ENCODE measurements at places on chromosomes 16 and 17.

DNA sequence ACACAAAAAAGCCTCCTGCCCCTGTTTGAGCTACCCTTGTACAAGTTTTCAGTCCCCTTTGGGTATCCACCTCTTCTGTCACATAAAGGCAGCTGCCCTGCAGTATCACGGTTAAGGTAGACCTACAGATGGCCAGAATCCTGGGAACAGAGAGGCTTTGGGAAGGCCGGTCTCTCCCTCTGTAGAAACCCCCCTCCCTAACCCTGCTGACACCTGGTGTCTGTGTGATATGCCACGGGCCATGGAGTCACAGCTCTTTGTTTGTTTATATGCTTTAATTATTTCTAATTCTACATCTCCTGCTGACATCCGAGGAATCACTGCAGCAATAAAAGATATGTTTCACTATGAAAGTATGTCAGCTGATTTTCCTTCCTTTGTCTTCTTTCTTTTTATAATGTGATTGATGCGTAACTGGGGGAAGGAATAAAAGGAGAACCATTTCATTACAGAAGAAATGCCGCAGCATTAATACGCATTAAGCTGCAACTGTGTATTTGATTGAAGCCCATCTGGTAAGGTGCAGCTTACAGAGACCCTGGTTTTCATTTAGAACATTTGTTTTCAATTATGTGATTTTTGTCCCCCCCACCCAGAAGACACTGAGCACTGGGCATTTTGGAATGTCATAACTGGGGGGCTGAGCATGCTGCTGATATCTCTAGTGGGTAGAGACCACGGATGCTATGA lies 142.1 kb downstream of the SLC39A11 start:
- no peak for DNase-seq

- no peak for DNase-seq
These were observed 14.7 kb upstream of the TBX2 start for GRCh38 chr17:61384692-61385576.

DNA sequence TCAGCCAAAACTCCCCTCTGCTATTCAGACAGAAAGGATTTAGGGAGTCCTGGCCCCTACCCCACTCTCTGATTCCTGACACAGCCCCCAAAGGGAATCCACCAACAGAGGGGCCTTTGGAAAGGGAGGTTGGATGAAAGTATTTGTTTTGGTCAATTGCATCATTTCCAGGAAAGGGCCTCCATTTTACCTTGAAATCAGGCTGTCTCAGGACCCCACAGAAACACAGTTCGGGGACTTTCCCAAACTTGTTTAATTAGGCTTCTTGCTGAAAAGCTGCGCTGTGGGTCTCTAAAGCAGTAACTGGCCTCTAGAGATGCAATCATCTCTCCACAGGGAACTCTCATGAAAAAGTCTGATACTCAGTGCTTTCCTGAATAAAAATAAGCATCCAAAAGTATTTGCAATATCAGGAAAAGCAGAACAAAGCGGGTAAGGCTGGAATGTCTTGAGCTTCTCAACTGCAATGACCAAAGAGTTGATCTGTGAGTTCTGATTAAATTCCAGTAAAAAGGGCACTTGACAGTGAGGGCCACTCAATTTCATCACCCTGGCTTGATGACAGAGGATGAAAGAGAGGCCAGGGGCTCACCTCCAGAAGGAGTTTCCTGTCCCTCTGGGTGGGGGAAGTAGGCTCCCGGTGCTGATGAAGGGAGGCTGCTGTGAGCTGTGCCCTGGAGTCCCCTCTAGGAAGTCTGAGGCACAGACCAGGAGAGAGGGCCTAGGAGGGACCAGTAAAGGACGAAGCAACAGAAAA lies 36.3 kb downstream of the LYRM9 start:
- no peak for DNase-seq

GRCh38 chr17:49452201-49452600 lies 37.5 kb upstream of the PHB1 start:
- DNase-seq: no peak

DNA sequence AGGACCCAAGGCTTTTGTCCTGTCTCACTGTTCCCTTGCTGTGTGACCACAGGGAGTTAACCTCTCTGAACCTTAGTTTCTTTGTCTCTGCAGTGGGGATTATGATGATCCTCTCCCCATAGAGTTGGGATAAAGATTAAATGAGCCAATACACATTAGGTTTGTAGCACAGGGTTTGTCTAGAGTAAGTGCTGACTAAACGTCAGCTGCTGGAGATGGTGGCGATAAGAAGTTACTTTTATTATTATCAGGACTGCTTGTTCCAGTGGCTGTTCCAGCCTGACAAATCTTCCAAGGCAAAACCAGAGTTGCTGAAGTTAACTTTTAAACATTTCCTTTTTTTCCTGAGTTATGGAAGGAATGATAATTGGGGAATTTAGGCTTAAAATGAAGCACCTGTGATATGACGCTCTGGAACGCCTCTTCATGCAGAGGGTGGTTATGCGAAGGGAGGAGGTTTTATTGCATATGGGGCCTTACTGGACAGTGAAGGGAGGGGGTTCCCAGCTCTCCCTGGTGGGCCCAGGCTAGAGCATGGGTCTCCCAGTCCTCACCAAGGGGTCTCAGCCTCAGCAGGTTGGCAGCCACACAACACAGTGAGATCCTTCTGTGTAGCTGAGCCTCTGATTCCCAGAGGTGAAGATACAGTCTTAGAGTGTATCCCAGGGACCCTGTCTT lies 35.8 kb downstream of the PLCG2 start:
- no peak for DNase-seq

DNA sequence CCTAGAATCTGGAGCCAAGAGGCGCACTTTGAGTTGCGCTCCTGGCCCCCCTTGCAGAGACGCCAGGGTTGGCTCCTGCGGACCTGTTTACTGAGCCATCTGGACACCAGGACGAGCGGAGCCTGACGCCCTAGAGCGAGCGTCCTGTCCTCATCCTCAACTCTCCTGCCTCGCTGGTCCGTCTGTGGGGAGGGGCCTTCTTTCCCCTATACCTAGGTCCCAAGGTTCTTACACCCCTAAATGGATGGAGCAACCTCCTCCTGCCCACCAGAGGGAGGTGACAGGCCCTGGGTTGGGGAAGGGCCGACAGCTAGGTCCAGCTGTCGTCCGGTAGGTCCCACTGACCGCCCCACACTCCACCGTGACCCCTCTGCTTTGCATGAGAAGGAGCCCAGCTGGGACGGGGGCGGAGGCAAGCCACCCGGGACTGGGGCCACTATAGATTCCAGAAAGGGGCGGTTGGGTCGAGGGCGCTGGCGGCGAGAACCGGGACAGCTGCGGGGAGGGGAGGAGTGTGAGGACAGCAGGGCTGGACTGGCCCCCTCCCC lies 3.1 kb upstream of the LHX1 start:
- DNase-seq: no peak

DNA sequence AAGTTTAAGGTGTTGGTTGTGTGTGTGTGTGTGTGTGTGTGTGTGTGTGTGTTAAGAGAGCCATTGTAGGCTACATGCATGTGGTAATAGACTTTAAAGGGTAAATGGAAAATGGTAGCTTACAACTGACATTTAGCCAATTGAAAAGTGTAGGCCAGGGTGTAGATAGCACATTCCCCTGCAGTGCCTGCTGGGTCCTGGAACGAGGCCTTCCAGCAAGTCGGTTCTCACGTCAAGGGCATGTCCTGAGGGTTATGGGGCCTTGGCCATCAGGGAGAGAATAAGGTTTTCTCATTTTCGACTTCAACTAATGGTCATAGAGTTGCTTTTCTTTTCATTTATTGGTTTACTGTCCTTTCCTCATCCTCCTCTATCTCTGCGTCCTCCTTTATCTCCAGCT lies 65.1 kb downstream of the RPTOR start:
- no peak for DNase-seq

GRCh38 chr16:86363057-86363490 lies 147.3 kb upstream of the FOXF1 start:
- DNase-seq: no peak

DNA sequence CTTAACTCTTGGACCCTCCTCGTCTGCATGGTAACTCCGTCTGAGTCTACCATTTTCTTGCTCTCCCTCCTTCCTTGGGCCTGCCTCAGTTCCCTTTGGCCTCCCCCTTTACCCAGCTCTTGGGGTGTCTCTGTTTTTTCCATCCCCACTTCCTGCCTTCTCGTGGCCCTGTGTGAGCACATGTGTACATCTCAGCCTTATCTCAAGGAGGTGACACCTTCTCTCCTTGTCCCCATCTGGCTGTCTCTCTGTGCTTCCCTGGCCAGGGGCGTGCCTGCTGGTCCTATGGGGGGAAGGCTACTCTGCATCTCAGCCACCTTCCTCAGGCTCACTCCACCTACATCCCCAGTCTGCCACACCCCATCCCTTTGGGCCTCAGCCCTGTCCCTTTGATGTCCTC lies 6.6 kb downstream of the CTF1 start:
- DNase-seq: no peak
